ENCODE measurements at places on chromosomes 11 and 22.

GRCh38 chr11:100612766-100613165 is 74.3 kb upstream of the ARHGAP42 start:
- DNase-seq, result no peak

GRCh38 chr11:118552341-118552740 is 13.4 kb downstream of the IFT46 start:
- DNase-seq, result no peak

GRCh38 chr11:50030193-50030592 is 2.5 kb upstream of the OR4C45 start:
- no peak for DNase-seq

GRCh38 chr11:69520186-69520916 is 38.9 kb downstream of the LINC01488 start:
- no peak for DNase-seq

DNA sequence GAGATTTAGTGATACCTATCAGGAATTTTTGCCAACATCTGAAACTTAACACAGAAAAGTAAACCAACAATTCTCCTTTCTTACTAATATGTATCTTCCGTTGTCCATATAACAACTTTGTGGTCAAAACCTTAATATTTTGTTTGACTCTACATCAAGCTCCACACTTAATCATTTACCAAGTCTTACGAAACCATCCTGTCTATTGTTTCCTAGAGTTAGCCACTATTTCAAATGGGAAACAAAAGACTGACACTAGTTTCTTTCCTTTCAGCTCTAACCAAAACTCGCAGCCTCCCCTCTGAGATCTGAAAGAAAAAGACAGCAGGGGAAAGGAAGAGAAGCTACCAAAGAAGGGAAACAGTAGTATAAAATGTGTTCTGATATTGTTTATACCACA is 26.5 kb upstream of the PRDM10 start:
- DNase-seq, result no peak

- no peak for DNase-seq
Observed at GRCh38 chr11:61372659-61373420, 10.7 kb downstream of the TMEM138 start.

DNA sequence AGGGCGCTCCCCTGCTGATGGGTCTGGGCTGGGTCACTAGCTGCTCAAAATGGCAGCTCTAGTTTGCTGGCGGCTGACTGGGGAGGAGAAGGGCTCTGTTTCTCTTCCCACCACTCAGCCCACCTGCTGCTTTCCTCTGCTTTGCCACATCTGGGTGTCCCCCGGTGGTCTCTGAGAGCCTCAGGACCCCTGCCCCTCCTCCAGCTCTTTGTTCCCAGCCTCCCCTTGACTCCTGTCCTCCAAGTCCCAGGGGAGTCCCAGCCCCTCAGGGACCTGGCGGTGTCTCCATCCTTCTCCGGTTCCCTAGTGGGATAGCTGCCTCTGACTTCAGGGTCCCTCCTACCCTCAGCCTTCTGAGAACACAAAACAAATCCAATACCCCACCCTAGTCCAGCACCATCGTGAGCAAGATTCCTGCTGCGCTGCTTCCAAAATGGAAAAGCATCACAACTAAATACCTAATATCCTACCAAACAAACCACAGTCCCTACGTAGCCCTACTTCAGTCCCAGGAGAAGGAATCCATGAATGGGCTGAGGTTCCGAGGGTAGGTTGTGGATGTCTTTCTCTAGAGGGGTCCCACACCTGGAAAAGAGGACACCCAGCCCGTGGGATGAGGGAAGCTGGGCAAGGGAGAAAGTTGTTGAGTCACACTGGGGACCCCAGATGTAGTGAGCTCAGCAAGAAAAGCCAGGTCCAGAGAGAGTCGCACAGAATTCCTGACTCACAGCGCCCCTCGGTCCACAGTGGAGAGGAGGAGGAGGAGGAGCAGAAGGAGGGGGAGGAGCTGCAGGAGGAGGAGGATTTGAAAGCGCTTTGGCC is 45.0 kb upstream of the NNMT start:
- no peak for DNase-seq

DNA sequence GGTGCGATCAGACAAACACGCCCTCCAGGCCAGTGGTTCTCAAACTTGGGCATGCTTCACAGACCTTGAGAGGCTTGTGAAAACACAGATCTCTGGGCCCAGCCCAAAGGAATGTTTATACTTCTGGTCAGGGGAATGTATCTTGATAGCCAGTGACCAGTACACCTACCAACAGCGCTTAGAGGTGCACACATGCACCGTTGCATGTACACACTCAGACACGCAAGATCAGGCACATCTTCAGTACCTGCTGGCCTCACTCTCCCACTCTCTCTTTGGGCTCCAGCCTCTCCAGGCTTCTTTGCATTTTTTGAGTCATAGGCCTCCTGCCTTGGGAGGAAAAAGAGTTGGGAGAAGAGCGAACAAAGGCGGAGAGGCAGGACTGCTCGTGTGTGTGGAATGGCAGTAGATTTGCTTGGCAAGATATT is 11.7 kb upstream of the FXYD6 start:
- no peak for DNase-seq

- DNase-seq, result no peak
Observed at GRCh38 chr22:42799461-42800405, 57.3 kb downstream of the ARFGAP3 start.

DNA sequence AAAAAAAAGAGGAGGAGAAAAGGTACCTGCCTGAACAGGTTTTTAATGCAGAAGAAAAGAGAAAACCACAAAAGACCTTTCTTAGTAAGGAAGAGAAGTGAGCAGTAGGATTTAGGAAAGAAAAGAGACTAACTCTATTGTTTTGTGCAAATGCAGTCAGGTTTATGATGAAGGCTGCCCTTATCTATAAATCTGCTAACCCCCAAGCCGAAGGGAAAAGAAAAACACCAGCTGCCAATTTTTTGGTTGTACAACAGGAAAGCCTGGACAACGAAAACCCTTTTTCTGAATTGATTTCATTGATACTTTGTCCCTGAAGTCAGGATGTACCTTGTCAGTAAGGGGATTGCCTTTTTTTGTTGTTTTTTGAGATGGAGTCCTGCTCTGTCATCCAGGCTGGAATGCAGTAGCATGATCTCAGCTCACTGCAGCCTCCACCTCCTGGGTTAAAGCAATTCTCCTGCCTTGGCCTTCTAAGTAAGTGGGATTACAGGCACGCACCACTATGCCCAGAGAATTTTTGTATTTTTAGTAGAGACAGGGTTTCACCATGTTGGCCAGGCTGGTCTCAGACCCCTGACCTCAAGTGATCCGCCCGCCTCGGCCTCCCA is 21.2 kb downstream of the POLD4 start:
- DNase-seq, result no peak

All from activated CD4-positive, alpha-beta T cell treated with anti-CD3 and anti-CD28 coated beads for 1 hour (primary cell).